ENCODE measurements at places on chromosomes 12 and 14.

GRCh38 chr14:101024686-101025085 is 121.2 kb upstream of the RTL1 start:
- DNase-seq: no peak

DNA sequence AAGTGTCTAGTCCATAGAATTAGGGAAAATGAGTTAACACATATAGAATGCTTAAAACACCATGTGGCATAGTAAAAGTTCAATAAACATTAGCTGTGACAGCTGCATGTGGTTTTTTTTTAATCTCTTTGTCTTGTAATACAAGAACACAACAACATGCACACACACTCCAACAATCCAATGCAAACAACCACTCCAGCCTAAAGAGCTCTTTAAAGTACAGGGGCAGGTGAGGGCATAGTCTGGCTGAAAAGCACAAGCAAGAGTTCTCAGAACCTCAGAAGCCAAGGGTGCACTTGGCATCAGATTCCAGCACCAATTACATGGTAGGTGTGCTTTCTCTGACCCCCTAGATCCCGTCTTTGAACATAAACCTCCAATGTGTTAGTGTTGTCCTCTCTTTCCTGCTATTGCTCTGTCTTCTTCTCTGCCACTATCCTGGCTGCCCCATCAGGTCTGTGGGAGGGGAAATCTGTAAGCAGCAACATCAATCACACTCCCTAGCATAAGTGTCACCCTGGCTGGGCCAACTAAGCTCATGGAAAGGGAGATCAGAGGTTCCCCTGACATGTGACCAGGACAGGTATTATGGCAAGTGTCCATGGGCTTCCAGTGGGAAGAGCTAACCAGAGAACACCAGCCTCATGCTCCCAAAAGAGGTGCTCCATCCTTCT is 91.0 kb downstream of the SLC8A3 start:
- no peak for DNase-seq

DNA sequence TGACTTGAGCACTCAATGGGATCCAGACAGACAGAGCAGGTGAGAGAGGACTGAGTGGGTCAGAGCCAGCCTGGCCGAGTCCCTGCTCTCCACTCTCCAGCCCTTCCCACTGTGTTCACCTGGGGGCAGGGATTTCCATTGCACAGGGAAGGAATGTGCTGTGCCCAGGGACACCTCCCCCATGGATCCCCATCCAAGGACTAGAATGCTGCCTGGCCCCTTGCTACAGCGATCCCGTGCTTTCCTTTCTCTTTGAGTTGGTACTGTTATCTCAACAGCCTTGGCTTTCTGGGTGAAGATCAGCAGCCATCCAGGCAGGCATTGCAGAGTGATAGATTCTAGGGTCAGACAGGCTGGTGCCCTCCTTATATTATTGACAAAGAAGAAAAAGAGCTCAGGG is 60.3 kb upstream of the DLK1 start:
- no peak for DNase-seq

DNA sequence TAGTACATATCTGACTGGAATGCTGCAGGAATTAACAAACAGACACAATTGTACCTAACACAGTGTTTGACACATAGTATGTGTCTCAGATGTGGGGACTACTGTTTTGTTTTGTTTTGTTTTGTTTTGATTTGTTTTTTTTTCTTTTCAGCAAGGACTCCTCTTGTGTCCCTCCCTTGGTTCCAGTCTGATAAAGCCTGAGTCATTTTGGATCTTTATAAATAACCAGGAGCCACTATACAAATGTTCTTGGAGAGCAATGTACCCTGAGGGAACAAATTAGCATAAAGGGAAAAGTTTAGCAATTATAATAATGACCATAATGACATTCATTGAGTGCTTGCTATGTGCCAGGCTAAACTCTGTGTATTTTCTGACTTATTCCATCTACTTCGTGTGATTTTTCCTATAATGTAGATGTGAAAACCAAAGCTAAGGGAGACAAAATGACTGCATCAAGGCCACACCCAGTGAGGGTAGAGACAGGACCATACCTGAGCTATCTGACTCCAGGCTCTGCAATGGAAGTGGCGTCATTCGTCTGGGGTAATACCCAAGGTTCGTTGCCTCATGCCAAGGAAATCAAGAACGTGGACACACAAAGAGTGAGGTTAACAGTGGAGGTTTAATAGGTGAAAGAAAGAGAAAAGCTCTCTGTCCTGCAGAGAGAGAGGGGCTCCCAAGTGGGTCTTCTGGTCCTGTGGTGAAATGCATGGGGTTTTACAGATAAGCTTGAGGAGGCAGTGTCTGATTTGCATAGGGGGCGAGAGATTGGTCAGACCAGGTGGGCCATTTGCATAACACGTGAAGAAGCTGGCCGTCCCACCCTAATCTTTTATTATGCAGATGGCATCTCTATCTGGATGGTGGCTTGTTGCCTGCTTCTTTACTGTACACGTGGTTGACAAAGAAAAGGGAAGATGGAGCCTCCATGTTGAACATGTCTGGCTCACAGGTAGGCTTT is 285.5 kb upstream of the SFSWAP start:
- DNase-seq: no peak

DNA sequence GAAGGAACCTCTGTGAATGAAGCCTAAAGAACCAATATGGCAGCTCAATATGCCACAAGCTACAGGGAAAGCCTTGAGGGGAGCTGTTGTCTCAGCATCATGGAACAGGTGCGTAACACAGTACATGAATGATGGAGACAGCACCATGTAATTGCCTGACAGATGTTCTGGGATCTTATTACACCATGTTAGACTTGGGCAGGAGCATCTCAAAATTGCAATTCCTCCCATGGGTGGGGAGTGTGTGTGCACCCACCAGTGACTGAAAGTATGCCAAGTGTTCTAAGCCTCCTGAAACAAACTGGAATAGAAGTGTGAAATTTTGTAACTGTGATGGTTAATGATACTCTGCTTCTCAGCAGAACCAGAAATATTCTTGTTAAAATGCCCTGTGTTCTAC is 151.0 kb upstream of the SRRM4 start:
- no peak for DNase-seq

DNA sequence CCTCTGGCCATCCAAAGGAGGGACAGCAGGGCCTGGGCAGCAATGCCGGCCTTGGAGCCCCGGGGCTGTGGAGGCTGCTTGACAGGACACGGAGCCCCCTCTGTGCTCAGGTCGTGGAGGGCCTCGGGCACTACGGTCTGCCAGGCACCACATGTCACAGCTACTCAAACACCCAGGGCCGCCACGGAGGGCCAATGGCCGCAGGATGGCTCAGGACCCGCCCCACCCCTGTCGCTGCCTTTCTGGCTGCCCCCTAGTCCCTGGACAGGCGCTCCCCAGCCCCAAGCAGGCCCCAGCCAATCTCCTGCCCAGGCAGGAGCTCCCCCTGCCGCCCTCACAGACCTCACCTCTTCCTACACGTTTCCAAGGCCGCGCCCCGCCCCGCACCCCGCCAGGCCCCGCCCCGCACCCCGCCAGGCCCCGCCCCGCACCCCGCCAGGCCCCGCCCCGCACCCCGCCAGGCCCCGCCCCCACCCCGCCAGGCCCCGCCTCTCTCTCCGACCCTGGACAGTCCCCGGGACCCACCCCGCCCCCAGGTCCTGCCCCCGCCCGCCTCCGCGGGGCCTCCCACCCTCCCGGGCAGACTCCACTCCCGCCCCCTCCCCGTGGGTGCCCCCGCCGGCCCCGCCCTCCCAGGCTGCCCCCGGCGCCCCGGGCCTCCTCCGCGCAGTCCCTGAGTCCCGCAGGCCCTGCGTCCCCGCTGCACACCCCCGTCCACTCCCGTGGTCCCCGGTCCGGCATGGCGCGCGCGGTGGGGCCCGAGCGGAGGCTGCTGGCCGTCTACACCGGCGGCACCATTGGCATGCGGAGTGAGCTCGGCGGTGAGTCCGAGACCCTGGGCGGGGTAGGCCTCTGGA is at the start of gene ASPG:
ASPG (plus strand) TSS at position 669 of the 857 bp plus-strand sequence; CDS start at position 740, 71 bp downstream.
- DNase-seq: no peak
